ENCODE measurements at places on chromosomes 6 and 20.

- no peak for DNase-seq
Measured at GRCh38 chr6:122710908-122711635, 68.4 kb upstream of the FABP7 start.

DNA sequence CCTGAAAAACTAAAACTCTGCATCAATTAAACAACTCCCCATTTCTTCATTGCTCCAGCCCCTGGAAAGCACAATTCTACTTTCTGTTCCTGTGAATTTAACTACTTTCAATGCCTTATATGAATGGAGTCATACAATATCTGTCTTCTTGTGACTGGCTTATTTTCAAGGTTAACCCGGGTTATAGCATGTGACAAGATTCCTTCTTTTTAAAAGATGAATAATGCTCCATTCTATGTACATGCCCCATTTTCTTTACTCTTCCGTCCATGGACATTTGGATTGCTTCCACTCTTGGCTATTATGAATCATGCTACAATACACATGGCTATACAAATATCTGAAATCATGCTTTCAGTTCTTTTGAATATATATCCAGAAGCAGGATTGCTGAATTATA, 334.9 kb upstream of the ID4 start:
- no peak for DNase-seq

DNA sequence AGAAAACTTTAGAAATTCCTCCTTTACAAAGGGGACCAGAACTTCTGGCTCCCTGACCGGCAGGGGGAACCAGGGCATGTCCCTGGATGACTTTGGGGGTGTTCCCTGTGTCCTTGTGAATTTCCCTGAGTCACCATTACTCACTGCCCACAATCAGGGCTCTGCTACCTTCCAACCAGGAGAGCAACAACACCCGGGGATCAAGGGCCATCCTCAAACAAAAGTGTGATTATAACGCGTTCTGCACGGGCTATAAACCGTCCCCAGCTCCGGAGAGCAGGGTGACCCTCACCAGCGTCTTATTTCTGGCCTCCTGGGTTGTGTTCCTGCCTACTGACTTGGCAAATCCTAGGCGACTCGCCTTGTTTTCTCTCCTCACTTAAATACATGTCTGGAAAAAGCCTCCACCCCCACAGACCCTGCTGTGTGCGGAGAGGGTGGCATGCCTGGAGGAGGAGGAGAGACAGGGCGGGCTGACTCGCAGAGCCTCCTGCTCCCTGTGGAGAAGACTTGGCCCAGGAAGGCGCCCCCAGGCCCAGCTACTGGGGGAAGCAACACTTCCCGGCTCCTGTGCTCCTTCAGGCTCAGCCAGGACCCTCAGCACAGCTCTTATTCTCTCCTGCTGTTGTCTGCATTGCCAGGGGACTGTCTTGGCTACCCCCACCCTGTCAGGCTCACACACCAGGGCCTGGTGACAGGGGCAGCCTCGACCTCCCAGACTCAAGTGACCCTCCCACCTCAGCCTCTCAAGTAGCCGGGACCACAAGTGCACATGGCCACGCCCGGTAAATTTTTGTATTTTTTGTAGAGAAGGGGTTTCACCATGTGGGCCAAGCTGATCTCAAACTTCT, 54.1 kb downstream of the FGD2 start:
- DNase-seq, result no peak

DNA sequence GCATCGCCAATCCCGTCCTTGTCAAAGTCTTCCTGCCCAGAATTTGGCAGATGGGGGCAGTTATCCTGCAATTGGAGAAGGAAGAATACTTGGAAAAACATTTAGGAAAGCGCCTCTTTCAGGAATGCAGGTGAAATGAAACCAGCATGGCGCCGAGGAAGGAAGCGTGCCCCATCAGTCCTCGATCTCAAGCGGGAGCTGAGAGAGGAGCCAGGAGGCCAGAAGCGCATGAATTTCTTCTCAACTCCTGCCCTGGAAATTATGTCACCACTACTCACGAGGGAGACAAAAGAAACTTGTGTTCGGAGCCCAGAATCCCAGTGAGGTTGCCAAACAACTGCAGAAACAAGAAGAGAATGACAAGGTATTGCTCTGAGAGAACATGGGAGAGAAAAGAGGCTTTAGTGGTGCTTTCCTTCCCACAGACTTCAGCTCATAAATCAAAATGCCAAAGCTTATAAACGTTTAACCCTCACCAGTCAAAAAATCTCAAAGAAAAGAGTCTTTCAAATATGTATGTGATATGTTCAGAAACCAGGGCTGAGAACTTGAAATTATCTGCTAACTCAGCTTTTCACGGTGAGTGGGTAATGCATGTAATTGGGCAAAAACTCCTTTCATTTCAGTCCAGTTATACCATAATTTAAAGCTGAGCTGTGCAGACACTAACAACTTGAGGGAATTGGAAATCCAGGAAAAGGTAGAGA, 23.9 kb downstream of the THBS2 start:
- DNase-seq, result no peak

Measured in NCI-H2081 treated with DMSO at 0.1 percent for 48 hours (cell line).